ENCODE measurements at places on chromosomes 5 and 9. TPM values are rescaled to one million over a fixed set of nuclear protein-coding genes. Genes with fewer than 3 reads are reported as not detected.

The AQP3 gene
- total RNA-seq: 6.6 TPM

The ABL1 gene
- total RNA-seq: 58.5 TPM

The FAM221B gene
- not detected for total RNA-seq

The STK32A gene
- total RNA-seq: 0.09 TPM

The TRPM3 gene
- total RNA-seq: 0.32 TPM

The FBP1 gene
- not detected for total RNA-seq

The SPATA9 gene
- total RNA-seq: 0.47 TPM

The NCS1 gene
- 36.1 TPM for total RNA-seq

The OLFML2A gene
- 5.7 TPM for total RNA-seq

The NSUN2 gene
- 32.2 TPM for total RNA-seq

The FOXD4L4 gene
- 0.32 TPM for total RNA-seq

The DCTN4 gene
- 40.2 TPM for total RNA-seq
